ENCODE measurements at places on chromosomes 1 and 21.

DNA sequence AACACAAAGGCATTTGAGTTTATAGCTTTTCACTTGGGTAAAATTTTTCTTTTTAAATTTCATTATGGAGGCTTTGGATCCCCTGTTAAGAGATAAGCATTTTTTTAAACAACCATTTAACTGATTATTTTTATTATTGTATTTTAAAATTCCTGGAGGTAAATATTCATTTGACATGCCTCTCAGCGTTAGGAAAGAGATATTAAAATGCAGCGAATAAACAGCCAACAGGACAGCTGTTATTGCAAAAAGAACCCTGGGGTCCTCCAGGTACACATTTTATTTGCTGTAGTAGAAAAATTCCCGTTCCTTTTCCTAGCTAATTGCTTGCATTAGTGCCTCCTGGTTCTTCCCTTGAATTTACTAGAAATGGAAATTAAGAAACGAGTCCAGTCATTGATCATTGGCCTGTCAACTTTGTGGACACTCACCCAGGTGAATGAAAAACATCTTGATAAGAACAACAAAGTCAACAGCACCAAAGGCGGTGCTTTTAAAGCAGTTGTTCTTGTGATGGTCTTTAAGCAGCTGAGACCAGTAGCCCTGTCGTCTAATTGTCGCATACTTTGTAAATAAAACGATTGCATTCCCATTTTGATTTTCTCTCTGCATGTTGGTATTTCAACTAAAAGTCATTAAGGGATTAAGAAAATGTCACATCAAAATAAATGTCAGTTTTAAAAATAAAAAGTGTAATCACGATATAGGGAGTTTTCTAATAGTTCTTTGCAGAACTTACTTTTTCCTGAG is 282.4 kb downstream of the GRIK1 start:
- no peak for DNase-seq

GRCh38 chr1:223219318-223219635 is 76.2 kb upstream of the TLR5 start:
- no peak for DNase-seq

GRCh38 chr1:179187735-179188471 is 41.6 kb downstream of the ABL2 start:
- DNase-seq, result no peak

- no peak for DNase-seq
Measured at GRCh38 chr1:218557731-218558130, 212.6 kb downstream of the TGFB2 start.

DNA sequence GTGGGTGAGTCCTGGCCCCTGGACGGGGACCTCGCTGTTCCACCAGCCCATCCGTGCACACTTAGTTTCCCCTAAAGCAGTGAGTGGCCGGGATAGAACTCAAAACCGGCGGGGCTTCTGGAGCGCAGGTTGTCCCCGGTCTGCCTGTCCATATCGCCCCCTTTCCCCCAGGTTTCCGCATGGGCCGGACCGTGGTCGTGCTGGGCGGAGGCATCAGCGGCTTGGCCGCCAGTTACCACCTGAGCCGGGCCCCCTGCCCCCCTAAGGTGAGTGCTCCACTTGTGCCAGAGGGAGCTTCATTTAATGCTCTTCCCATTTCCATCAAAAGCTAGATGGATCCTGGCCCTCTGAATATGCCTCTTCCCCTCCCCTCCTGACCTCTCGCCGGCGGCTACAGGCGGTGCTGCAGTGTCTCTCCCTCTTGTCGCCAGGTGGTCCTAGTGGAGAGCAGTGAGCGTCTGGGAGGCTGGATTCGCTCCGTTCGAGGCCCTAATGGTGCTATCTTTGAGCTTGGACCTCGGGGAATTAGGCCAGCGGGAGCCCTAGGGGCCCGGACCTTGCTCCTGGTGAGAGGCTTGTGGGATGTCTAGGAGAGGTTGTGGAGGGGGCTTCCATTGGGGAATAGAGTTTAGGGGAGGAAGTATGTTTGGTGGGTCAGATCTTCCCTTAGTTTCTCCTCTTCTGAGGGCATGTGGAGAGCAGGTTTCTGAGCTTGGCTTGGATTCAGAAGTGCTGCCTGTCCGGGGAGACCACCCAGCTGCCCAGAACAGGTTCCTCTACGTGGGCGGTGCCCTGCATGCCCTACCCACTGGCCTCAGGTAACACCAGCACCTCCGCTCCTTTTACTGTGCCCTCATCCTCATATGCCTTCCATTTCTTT is 683 bp downstream of the PPOX start:
- DNase-seq, result no peak

DNA sequence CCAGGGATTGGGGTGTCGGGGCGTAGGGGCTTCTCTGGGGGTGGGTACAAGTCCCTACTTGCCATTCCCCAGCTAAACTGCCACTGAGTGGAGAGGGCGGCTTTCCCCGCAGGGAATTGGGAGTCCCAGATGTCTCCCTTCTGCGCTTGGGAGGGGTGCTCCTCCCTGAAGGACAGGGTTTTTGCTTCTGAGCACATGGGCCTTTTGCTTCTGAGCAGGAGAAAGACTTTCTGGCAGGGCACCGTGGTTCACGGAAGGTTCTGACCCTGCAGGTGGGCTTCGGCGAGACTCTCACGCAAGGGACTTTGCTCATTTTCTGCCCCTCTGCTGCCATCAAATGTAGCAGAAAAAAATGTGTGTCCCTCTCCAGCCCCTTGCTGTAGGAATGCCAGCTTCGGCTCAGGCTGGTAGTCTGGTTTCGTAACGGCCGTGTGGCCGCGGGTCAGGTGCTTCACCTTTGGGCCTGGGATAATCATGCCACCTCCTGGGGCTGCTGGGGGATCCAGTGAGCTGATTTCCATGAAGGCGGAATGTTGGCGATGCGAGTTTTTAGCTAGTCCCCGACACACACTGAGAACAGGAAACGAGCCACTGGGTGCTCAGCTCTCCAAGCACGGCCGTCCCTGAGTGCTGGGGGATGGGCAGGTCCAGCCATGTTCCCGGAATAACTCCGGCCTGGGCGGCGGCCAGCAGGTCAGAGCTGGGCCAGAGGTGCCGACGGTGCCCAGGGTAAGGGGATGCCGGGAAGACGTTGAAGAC is 364.0 kb downstream of the CAMTA1 start:
- no peak for DNase-seq

GRCh38 chr21:44054710-44055109 is 42.6 kb downstream of the TRAPPC10 start:
- no peak for DNase-seq

- DNase-seq, result no peak
Measured at GRCh38 chr1:43422995-43423671, 30.6 kb downstream of the HYI start.

DNA sequence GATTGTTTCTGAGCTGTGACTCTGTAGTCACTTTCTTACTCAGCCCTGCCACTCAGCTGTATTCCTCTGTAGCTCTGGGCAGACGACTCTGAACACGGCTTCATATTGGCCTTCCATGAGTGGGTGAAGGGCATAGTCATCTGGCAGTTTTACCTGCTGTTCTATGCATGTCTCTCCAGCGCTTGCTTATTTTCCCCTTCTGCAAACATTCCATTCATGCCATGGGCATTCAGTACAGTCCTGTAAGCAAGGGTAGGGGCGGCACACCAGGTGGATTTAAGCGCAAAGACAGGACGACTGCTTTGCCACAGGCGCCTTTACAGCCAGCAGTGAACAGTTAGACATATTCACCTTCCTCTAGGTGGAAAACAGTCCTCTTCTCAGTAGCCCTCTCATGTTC is 4.4 kb upstream of the WDR26 start:
- no peak for DNase-seq
